ENCODE measurements at places on chromosomes 7 and 10.

GRCh38 chr7:28748346-28748745 is 209.8 kb downstream of the TRIL start:
- DNase-seq, result no peak

GRCh38 chr10:122419016-122419415 is 35.4 kb upstream of the ARMS2 start:
- no peak for DNase-seq

DNA sequence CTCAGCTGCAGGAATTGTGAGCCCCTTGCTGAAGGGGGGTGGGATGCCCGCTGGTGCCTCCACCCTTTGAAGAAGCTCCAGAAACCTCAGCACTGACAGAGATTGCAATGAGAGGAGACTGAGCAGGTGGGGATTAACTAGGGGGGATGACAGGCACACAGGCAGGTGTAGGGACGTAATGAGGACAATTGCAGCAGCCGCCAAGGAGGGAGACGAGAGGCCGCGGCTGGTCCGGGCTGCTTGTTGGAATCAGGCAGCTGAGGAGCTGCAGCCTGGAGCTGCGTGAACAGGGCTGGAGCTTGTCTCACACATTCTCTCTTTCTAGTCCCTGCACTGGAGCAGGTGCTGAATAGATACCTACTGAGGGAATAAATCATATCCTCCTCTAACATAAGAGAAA is 122.0 kb upstream of the TCERG1L start:
- no peak for DNase-seq

DNA sequence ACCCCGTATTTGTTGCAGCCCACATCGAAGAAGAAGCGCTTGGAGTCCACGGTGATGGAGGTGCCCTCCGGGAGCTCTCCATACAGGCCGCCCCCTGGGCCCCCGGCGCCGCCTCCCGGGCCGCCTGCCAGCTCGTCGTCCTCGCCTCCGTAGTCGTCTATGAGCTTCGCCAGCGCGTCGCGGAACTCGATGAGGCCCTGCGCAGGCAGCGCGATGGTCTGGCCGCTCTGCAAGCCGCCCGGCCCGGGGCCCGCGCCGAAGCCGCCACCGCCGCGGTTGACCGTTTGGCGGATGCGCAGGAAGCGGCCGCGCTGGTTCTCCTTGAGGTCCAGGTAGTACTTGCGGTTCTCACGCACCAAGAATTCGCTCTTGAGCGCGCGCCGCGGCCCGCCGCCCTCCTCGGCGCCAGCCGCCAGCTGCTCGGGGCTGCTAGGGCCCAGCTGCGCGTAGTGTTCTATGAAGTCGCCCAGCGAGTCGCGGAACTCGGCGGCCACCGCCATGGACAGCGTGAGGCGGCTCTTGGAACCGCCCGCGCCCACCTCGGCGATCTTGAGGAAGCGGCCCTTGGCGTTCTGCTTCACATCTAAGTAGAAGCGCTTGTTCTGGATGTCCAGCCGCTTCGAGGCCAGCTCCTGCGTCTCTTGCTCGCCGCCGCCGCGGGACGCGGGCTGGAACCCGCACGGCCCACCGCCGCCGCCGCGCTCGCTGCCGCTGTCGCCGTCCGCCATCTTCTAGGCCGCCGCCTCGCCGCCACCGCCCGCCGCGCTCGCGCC is 523 bp downstream of the PURB start:
- DNase-seq, result peak; percentile 50

DNA sequence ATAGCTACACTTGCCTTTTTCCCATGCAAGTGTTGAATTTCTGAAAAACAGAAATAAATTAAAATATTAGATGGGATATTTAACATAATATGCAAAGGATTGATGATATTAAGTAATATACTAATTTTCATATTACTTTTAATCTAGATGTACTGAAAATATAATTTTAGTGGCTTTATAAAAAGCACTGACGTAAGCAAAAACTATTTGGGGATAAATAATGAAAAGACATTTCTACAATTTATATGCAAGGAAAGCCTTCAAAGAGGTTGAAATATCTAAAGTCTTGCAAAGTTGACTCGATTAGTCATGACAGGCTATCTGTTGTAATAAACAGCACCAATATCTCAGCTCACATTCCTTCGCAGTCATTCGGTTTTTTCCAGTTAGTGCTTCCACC is 94.9 kb upstream of the ABCB5 start:
- DNase-seq, result no peak

- peak; percentile 34 for DNase-seq
Measured at GRCh38 chr7:128408709-128409595, 830 bp downstream of the IMPDH1 start.

- no peak for DNase-seq
Measured at GRCh38 chr10:48943096-48943495, 3.5 kb upstream of the LRRC18 start.

DNA sequence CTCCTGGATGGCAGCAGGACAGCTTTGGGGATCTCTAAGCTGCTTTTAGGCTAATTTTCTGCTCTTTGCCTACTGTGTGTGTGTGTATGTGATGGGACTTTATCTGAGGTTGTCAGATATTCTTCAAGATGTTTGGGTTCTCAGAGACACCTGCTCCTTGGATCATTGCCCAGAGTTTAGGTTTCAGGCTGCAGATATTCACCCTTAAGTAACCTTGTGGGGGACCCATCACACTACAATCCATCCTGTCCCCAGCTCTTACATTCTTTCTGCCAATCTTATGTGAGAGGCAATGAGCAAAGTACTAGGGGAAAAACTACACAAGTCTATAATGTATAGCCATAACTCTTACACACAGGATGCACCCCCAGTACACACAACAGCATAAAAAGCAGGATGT is 263.0 kb upstream of the ZWINT start:
- no peak for DNase-seq

GRCh38 chr7:139992353-139993044 is 70.3 kb downstream of the PARP12 start:
- no peak for DNase-seq

GRCh38 chr7:30074422-30075030 is 46.3 kb downstream of the PLEKHA8 start:
- DNase-seq, result no peak

- DNase-seq, result no peak
Measured at GRCh38 chr7:129401228-129401966, 32.8 kb upstream of the STRIP2 start.

GRCh38 chr7:129055861-129056464 is 1.1 kb upstream of the TNPO3 start:
- DNase-seq, result no peak

GRCh38 chr7:144936314-144936713 is 100.5 kb upstream of the TPK1 start:
- DNase-seq, result no peak

GRCh38 chr7:101255796-101256195 is 10.9 kb upstream of the FIS1 start:
- DNase-seq, result no peak

- DNase-seq, result no peak
Measured at GRCh38 chr10:3889961-3890522, 105.0 kb upstream of the KLF6 start.

Measured in GM13977 (cell line).